ENCODE measurements at places on chromosomes 11 and 22. TPM values are rescaled to one million over a fixed set of nuclear protein-coding genes. Genes with fewer than 3 reads are reported as not detected.

The OTOG gene
- total RNA-seq: not detected

The HEPN1 gene
- total RNA-seq: not detected

The EEF1G gene
- total RNA-seq: 2,441 TPM

The ART1 gene
- total RNA-seq: not detected

The HTR3A gene
- 0.26 TPM for total RNA-seq

The CLMP gene
- 9.7 TPM for total RNA-seq

The OR8A1 gene
- not detected for total RNA-seq

The MB gene
- not detected for total RNA-seq

The TSGA10IP gene
- total RNA-seq: not detected

The SORL1 gene
- total RNA-seq: 11.3 TPM

The IL17REL gene
- not detected for total RNA-seq

The SMTNL1 gene
- not detected for total RNA-seq

The PGA5 gene
- total RNA-seq: not detected

The IGF2 gene
- total RNA-seq: 1.0 TPM

The PTGDR2 gene
- not detected for total RNA-seq

The BTBD10 gene
- 120 TPM for total RNA-seq

The TSPAN18 gene
- not detected for total RNA-seq

The SYT13 gene
- not detected for total RNA-seq

The SEPTIN3 gene
- total RNA-seq: under 0.01 TPM

The GSTT4 gene
- total RNA-seq: not detected

The MYO18B gene
- total RNA-seq: not detected

The CDKN1C gene
- total RNA-seq: 9.5 TPM

The ADM2 gene
- total RNA-seq: 3.7 TPM

The FDXACB1 gene
- 0.77 TPM for total RNA-seq

The AMOTL1 gene
- total RNA-seq: 62.1 TPM

The NXF1 gene
- total RNA-seq: 15.3 TPM

The UPK3A gene
- total RNA-seq: not detected

The SLC16A8 gene
- total RNA-seq: not detected

The OOSP1 gene
- not detected for total RNA-seq

The C11orf16 gene
- not detected for total RNA-seq

The PRG3 gene
- not detected for total RNA-seq
